ENCODE measurements at places on chromosomes 4 and X. TPM values are rescaled to one million over a fixed set of nuclear protein-coding genes. Genes with fewer than 3 reads are reported as not detected.

DNA sequence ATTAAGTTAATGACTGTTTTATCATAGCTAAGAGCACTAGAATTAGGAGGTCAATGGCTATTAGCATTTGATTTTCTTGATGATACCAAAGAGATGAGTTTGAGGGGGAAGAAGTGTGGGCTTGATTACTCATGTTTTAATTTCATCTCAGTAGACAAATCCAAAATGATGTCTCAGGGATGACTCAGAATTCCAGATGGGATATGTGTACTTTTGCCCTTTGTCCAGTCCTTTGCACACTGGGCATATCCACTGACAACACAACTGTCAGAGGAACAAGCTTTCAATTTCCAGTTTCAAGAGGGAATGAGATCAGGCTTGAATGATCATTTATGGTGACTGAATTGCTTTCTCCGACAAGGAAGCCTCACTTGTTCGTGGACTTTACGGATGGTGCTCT lies 325.3 kb upstream of the FTHL17 start:
- DNase-seq: no peak

DNA sequence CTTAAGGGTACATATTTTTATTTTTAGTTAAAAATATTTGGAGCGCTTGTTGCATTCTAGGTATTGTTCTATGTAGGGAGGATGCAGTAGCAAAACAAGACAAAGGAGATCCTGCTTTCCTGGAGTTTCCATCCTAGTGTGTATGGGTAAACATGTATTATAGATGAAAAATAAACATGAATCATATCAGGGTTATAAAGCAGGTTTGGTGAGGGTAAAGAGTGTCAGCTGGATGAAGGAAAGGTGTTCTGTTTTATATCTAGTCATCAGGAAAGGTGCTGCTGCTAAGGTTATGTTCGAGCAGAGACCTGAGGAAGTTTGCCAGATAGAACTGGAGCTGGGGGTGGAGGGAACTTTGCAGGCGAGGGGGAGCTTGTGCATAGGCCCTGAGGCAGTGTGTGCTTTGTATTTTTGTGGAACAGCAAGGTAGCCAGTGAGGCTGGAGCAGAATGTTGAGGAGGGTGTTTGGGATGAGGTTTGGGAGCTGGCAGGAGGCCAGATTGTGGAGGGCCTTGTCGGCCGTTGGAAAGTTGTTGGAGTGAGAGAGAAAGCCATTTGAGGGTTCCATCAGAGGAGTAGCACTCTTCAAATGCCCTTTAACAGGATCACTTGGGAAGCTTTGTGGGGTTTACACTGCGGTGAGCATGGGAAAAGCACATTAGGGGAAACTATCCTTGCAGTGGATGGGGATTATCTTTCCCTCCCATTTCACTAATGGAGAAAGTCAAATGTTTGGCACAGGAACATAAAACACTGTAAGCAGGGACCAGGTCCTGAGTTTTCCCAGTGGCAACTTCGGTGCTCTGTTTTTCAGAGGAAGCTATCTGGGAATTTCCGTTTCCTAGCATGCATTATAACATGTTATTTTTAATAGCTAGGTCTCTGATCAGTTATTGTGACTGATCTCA lies 35.9 kb downstream of the AFF1 start:
- DNase-seq: peak; percentile 37

DNA sequence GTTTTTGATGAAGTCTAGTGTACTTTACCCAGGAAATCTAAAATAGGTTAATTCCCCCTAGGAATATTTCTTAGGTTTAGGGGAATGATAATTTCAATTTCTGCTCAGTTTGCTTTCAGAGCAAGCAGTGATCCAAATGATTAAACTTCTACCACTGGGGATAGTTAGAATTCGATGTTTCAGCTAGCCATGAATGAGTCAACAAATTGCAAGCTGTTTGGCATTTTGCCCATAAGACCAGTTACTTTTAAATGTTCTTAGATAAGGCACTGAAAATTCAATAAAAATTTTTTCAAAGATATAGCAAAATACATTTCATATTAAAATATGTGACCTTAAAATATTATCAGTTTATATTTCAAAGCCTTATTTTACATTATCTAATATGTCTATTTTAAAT lies 993.6 kb downstream of the ARAP2 start:
- DNase-seq: no peak

GRCh38 chr4:73853246-73853704 lies at the start of gene PF4V1:
Gene PF4V1, plus strand, starts transcription at chr4:73853296. Its CDS starts 67 bp downstream, at chr4:73853363.
- peak; percentile 50 for DNase-seq

DNA sequence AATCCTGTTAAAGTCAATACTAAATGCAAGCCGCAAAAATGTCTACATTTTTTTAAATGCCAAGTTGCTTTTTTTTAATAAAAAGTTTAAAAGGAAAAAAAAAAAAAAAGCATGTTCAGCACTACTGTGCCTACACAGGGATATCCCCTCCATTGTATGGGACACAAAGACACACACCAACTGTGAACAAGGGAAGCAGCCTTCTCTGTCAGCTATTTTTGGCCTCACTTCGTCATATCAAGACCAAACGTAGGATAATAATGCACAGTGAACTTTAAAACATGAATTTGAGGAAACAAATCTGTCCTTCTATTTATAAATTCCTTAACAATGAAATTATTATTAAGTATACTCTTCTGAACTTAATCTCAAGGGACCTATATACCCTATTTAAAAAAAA lies 4.4 kb downstream of the FBXW7 start:
- no peak for DNase-seq

DNA sequence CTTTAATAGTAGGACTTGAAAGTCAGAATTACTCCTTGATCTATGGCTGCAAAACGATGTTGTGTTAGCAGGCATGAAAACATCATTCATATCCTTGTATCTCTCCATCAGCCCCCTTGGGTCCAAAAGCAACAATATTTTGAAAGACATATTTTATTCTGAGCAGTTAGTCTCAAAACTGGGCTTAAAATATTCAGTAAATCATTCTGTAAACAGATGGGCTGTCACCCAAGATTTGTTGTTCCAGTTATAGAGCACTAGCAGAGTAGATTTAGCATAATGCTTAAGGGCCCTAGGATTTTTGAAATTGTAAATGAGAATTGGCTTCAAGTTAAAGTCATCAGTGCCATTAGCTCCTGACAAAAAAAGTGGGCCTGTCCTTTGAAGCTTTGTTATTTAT lies 1565.6 kb downstream of the STIM2 start:
- DNase-seq: no peak

GRCh38 chrX:112512509-112512908 lies 167.2 kb downstream of the LHFPL1 start:
- DNase-seq: no peak

DNA sequence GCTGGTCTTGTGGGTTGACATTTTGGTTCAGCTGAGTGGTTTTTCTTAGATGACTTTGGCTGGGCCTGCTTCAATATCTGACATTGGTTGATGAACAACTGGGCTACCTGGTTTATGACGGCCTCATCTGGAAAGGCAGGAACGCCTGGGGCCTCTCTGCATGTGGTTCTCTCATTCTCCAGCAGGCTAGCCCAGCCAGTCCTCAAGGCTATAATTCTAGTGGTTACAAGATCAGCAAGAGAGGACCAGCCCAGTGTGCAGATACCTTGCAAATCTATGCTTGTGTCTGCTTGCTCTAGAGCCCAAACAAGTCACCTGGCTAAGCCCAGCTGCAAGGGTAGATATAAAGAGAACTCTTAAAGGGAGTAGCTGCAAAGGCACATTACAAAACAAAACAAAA lies 214.2 kb upstream of the PUDP start:
- DNase-seq: no peak

DNA sequence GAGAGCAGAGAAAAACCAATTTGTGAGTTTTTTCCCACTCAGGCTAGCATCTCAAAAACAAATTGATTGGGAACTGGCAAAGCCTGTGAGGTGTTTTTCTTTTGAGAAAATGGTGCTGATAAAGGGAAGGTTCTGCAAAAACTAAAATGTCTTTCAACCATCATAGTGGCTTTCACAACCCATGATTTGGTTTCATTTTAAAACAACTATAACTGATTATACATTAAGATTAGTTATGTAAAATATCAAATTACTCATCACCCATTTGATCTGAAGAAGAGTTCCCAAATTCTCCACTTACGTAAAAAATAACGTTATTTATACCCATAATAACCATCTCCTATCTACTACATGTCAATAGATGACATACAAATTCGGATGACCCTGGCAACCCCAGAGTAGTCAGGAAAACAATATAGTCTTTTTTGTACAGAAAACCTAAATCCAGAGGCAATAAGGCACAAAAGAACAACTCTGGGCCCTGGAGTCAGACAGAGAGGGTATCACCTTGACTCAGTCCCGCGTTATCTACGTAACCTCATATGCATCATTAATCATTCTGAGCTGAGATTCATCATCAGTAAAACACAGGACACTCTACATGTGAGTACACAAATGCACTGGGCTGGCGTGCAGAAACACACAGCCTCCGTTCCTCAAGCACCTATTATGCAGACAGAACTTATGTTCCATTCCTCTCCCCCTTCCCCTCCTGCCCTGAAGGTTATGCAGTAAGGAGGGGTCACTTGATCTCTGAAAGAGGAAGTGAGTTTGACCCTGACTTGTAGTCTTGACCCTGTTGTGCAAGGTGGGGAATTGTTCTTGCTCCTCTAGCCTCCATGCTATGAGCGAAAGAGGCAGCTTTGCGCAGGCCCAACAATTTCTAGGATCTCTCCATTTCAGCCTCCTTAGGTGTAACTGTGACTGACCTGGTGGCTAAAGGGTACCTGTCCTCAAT lies 82.2 kb downstream of the SLC9A7 start:
- DNase-seq: no peak

DNA sequence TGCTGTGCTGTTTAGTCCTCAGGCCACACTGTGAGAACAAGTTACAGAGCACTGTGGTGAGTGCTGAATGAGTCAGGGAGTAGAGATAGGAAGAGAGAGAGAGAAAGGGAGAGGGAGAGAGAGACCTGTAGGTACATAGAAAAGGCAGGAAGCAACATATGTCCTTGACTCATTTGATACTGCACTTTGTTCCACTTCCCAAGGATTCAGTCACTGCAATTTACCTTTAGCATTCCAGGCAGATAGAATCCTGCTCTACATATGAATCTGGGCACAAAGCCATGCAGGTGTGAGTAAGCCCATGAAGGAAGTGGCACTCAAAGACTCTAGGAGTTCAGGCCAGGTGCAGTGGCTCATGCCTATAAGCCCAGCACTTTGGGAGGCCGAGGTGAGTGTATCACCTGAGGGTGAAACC lies 1.0 kb upstream of the DAPP1 start:
- DNase-seq: no peak

GRCh38 chr4:61805227-61805626 lies 605.1 kb downstream of the ADGRL3 start:
- DNase-seq: no peak

GRCh38 chr4:47465004-47465403 lies 1.5 kb upstream of the COMMD8 start:
- DNase-seq: no peak

GRCh38 chr4:146170149-146170548 lies 5.4 kb upstream of the LSM6 start:
- DNase-seq: no peak

DNA sequence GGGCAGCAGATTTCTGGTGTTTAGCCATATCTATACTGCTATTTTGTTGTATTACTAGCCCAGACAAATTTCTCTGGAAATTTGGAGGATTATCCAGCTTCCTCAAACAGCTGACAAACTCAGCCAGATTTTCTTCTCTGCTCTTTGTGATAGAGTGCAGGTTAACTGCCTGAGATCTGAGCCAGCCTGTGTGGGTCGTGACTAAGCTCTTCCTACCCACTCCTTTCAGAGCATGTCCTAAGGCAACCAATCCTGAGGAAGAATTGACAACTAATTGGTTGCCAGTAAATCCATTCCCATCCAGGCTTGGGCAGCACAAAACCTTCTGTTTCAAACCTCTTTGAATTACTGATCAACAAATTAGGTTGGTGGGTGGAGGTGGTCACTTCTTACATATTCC lies 2.5 kb upstream of the GABRA2 start:
- DNase-seq: no peak

GRCh38 chrX:16469870-16470269 lies 180.1 kb upstream of the S100G start:
- DNase-seq: no peak

DNA sequence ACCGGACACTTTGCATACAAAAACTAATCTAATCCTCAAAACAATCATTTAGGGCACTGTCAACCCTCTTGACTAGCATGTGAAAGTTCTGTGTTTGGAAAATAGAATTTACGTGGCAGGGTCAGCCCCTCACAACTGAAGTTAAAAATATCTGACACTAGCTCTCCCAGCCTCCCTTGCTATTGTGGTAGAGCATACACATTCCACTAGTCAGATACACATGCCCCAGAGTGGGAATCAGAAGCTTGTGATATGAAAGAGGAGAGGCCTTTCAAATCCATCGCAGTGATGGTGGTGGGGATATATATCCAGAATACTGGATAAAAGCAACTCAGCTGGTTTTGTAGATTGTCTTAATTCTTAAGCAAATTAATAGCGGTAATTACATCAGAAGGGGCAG lies 205.7 kb upstream of the IL15 start:
- DNase-seq: no peak

- DNase-seq: no peak
Measured at GRCh38 chr4:148060264-148061140, 328.6 kb downstream of the ARHGAP10 start.

DNA sequence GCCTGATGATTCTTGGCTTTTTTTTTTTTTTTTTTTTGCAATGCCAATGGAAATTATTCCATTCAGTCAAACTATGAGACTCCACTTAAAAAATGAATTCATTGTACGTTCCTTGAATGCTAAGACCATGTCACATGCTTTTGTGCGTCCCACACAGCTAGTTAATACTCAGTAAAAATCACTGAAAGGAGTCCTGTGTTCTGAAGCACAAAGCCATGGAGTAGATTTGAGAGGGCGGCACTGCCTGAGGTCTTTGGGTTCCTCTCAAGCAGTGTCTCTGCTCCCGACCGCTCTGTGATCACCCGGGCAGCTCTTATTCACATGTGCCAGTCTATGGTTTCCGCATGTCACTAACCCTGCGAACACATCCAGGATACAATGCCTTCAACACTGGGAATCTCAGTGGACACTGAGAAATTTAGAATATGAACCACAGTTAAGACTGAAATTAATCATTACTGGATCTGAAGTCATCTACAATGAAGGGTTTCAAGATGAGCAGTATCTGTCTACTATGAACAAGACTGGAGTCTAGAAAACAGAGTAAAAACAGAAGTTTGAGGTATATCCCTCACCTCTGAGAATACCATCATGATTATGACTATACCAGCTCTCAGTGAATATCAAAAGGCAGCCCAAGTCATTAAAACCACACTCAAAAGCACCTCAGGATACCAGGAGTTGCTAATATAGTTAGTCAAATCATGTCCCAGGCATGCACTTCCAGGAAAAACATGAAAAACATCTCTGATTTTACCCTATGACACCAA lies 193.0 kb downstream of the MGST2 start:
- DNase-seq: no peak

DNA sequence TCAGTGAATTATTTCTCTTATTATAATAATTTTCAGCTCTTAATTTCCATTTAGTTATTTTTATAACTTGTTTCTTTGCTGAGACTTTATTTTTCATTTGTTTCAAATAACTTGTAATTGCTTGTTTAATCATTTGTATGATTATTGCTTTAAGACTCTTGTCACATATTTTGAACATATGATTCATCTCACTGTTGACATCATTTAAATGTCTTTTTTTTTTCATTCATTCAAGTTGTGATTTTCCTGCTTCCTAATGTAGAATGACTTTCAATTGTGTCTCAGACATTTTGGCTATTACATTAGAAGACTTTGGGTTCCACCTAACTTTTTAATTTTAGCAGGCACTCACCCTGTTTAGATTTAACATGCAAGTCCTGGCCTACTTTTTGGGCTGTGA lies 234.8 kb upstream of the DIPK2B start:
- DNase-seq: no peak

TMEM128 gene
- 9.5 TPM for total RNA-seq

TEX28 gene
- total RNA-seq: not detected

CORIN gene
- total RNA-seq: 96.8 TPM

SHROOM2 gene
- 1.1 TPM for total RNA-seq

ASB12 gene
- total RNA-seq: 3.0 TPM

S100P gene
- 1.1 TPM for total RNA-seq

SUPT20HL1 gene
- total RNA-seq: not detected

Data from left ventricle myocardium superior (tissue), 1 donor.